ENCODE measurements at places on chromosomes 1 and 21.
A peak's percentile ranks its signal among the peaks of the same experiment; 100 is the strongest.

DNA sequence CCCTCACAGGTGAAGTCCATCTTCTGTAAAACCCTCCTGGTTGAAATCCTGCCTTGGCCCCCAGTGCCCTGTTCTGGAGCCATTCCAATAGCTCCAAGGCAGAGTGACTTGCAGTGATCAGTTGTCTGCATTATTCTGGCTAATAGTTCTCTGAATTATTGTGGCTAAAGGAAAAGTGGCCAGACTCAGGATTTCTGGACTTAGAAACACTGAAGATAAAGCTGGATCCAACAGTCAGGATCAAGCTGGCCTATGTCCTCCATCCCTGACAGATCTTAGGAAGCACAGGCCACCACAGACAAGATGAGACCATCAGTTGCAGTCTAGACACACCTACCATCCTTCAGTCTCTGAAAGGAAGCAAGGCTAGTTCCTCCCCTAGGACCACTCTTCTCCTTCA is 801 bp upstream of the C2CD4D start:
- no peak for DNase-seq

GRCh38 chr1:17502326-17502778 is 37.1 kb upstream of the ARHGEF10L start:
- DNase-seq: peak; percentile 73

- DNase-seq: no peak
Measured at GRCh38 chr1:16461681-16462080, 21.2 kb downstream of the NECAP2 start.

GRCh38 chr21:33296156-33296555 is 28.6 kb upstream of the IFNAR1 start:
- DNase-seq: no peak

DNA sequence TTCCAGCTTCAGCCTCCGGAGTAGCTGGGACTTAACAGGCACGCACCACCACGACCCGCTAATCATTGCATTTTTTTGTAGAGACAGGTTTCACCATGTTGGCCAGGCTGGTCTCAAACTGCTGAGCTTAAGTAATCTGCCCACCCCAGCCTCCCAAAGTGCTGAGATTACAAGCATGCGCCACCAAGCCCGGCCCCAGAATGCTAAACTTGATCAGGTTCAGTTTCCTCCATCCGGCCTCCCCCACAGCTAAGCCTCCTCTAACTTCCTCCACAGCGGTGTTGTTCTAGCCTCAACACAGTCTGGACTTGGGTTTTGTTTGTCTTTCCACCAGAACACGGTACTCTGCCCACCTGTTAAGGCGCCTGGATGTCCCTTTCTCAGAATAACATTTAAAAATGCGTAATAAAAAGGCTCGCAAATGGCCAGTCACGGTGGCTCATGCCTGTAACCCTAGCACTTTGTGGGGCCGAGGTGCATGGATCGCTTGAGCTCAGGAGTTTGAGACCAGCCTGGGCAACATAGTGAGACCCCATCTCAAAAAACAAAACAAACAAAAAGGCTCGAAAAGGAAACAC is 2.4 kb downstream of the PARP1 start:
- DNase-seq: no peak

DNA sequence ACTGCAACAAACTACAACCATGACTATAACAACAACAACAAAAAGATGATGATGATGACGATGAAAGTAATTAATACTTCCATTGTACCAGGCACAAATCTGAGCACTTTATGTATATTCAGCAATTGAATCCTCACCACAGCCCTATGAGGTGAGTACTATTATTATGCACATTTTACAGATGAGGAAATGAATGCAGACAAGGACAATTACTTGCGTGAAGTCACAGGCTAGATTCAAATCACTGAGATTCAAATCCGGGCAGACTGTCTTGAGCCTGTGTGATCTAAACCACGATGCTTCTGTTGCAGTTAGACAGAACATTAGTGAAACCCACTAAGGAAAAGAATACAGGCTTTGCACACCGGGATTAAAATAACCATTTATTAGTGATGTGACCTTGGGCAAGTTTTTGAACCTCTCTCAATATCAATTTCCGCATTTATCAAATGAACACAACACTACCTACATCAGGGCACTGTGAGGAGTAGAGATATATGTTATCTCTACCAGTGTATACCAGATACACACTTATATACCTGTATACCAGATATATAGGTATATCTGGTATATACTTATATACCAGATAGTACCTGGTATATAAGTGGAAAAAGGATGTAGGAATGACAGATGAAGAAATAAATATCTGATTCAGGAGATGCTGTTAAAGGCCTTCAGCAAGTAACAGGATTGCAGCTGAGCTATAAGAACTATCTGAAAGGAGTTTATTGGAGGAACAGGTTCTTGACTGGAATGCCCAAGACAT is 34.3 kb upstream of the GALNT2 start:
- DNase-seq: no peak

GRCh38 chr1:24928689-24929397 is 1.2 kb downstream of the RUNX3 start:
- no peak for DNase-seq

All from ACHN (cell line).